ENCODE measurements at places on chromosomes 1 and 21.

DNA sequence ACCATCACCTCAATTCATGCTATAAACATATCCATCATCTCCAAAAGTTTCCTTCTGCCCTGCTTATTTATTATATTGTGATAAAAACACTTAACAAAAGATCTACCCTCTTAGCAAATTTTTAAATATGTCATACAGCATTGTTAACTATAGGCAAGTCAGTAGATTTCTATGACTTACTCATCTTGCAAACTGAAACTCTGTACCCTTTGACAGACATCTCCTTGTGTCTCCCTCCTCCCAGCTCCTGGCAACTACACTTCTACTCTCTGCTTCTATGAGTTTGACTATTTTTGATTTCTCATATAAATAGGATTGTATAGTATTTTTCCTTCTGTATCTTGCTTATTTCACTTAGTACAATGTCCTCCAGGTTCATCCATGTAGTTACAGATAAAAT is 174.8 kb downstream of the TNFSF18 start:
- no peak for DNase-seq

DNA sequence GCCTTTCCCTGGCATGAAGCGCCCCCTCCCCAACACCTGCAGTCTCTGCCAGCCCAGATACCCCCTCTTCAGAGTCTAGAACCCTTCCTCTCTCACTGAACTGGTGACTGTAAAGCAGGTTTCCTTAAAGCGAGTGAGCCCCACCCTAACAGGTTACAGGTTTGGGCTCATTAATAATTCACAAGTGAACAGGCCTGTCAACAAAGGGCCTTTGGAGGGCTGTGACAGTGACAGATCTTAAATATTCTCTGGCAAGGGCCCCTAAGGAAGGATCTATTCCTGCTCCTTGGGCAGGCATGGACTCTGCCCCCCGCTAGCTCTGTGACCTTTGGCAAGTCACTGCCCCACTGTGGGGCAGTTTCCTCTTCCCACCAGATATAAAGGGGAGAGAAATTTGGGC is 5.6 kb upstream of the TTC39A start:
- DNase-seq = no peak

GRCh38 chr1:31218705-31219104 is 21.0 kb downstream of the NKAIN1 start:
- DNase-seq = no peak

DNA sequence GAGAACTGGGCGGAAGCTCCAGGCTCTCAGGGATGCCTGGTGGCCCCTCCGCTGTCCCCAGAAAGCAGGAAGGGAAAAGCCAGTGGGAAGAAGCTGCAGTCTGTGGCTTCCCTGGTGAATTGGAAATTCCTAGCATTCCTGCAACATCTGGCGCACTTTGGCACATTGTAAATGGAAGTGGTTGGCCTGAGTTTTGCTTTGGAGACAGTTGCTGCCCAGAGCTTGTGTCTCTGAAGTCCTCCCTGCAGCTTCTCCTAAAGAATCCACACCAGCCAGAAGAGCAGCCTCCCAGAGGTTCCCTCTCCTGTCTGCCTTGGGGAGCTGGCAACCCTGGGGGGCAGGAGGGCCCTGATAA is 48.2 kb downstream of the ARHGEF10L start:
- peak; percentile 68 for DNase-seq

DNA sequence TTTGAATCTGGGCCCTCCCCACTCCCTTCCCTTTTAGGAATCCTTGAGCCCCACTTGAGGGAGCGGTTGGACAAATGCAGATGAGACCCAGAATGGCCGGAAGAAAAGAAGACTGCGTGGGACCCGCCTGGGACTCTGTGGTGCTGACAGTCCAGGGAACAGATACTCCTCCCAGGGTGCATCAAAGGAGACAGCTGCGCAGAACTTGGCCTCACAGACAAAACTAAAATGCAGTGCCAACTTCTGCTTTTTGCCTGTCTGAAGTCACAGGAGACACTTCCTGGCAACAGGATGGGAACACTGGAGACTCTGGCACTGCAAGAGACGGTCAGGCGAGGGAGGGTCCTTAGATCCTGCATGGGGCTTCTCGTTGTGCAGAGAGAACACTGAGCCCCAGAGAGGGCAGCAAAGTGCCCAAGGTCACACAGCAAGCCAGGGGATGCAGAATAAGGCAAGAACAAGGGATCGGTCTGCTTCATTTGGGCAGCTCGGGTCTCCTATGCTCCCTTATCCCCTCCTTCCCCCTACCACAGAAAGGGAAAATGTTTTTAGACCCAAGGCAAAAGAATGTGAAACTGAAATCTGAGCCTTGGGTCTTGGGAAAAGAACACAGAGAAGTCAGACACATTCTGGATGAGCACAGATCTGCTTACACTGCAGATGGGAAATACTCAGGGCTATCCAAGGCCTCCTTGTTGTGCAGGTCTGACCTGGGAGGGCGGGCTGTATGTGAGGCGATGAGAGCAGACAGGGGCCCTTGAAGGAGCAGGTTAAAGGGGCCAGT is 182.4 kb downstream of the TRABD2B start:
- peak; percentile 19 for DNase-seq

- DNase-seq = peak; percentile 45
These were observed 805 bp downstream of the ATG4C start for GRCh38 chr1:62784509-62785365.

- peak; percentile 22 for DNase-seq
These were observed 12.0 kb downstream of the EGLN1 start for GRCh38 chr1:231410036-231410612.

DNA sequence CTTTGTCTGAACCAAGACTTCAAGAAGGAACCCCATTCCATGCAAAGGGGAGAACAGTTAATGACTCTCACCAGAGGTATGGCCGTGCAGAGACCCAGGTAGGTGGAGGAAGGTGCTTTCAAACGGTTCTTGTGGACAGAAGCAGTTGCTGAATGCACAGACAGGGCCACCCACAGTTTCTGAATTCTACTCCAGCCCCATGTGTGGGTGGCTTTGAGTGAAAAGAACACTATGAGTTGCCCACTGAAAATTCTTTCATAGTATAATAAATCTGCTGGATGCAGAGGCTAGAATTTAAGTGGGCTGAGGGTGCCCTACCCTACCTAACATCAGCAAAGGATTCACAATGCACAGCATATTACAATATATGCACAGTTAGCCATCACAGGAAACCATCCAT is 7.2 kb upstream of the CCDC185 start:
- no peak for DNase-seq

DNA sequence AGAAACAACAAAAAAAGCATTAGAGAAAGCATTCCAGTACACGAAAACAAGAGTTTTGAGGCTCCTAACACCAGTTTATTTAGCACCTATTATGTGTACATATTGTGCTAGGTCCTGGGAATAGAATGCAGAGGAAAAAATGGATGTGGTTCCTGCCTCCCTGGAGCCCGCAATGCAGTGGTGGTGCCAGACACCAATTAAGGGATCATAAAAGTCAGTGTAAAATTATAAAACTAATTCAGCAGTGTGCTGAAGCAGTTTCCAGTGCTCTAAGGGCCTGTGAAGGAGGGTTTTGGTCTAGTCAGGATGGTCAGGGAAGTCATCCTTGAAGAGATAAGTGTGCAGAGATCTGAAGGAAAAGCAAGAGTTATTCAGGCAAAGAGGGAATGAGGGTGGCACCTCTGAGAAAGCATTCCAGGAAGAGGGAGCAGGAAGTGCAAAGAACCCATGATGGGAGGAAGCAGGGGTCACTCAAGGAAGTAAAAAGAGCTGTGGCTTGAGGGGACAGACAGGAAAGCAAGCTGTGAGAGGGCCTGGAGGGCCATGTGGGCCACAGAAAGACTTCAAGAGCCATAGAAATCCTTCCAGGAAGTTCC is 65.2 kb upstream of the IFNLR1 start:
- DNase-seq = no peak

DNA sequence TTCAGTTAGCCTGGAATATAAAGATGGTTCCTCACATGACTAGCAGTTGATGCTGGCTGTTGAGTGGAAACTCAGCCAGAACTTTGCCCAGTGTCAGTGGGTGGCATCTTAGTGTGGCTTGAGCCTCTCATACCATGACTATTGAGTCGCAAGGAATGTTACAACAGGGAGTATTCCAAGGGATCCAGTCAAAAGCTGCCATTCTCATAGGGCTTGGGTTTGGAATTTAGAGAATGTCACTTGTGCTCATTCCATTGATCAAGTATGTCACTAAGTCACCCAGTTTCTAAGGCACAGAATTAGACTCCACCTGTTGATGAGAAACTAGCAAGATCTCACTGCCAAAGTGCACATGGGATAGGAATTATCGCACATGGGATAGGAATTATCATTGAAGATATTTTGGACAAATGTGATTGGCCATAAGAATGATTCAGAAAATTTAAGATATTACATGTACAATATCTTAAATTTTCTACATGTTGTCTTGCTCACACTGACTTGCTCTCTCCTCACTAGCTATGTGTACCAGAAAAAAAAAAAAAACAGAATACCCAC is 1290.7 kb upstream of the ADGRL2 start:
- no peak for DNase-seq

- no peak for DNase-seq
These were observed 23.1 kb downstream of the TNN start for GRCh38 chr1:175090780-175091179.

GRCh38 chr1:116483481-116484309 is 87.1 kb downstream of the CD58 start:
- no peak for DNase-seq

Data from astrocyte of the spinal cord (primary cell).